ENCODE measurements at places on chromosomes 13 and 19.

DNA sequence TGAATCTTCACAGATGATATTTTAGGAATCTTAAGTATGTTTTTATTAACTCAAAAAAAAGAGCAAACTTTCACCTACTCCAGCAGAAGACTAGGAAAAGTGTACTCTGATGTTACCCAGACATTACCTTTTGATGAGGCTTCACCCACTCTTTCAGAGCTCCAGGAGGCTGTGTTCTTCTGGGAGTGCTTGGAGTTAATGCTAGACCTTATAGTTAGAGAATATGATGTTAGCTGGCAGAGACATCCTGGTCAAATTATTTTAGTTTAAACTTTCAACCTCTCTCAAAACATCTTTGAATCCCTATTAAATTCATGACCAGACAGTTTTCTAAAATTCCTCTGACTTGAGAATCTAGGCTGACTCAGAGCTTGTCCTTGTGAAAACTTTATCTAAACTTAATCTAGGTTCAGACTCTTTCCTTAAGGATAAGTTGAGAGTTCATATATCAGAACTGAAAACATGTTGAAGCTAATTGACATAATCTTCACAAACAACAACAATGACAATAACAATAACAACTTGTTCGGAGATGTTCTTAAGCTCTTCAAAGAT lies 82.8 kb downstream of the ITGBL1 start:
- DNase-seq, result no peak

DNA sequence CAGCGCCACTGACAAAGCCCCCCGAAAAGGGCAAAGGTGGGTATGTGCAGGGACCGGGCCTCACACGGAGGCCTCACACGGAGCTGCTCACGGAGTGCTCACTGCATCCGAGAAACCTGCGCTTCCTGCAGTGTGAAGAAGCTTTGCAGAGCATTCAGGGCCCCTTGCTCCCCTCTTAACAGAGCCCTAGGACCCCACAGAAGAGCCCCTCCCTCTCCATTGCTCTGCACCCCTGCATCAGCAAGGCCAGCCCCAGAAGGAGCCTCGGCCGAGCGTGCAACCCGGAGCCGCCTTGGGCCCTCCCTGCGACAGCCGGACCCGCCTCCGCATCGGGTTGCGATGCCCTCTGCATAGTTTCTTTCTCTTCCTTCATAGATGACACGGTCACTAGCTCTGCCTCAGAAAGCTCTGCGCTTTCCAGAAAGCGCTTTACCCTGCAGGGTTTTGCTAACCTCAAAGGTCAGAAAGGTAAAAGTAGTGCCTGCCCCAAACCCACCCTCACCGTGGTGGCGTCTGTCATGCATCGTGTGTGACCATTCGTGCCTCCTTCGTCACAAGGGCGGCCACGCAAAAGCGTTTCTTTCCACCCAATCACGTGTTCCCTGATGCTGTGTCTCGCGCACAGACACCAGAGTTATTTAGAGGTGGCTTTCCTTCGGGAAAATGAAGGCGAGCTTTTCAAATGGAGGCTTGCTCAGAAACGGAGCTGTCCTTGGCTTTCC lies 15.7 kb upstream of the F7 start:
- no peak for DNase-seq

DNA sequence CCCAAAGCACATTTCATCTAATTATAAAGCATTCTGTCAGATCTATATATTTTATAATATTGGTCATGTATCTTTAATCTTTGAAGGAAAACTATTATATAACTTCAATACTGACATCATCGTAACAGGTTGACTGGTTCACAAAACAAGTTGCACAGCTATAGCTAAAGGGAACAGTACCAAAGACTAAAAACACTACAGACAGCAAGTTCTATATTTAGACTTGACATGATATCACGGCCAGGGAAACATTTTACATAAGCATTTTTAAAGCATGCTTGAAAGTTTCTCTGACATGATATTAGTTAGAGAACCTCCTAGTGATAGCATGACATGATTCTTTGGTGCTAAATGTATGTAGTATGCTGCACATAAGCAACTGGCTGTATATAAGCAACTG lies 182.5 kb downstream of the NDFIP2 start:
- DNase-seq, result no peak

- DNase-seq, result no peak
These were observed 20.6 kb downstream of the HCN2 start for GRCh38 chr19:610071-610800.

DNA sequence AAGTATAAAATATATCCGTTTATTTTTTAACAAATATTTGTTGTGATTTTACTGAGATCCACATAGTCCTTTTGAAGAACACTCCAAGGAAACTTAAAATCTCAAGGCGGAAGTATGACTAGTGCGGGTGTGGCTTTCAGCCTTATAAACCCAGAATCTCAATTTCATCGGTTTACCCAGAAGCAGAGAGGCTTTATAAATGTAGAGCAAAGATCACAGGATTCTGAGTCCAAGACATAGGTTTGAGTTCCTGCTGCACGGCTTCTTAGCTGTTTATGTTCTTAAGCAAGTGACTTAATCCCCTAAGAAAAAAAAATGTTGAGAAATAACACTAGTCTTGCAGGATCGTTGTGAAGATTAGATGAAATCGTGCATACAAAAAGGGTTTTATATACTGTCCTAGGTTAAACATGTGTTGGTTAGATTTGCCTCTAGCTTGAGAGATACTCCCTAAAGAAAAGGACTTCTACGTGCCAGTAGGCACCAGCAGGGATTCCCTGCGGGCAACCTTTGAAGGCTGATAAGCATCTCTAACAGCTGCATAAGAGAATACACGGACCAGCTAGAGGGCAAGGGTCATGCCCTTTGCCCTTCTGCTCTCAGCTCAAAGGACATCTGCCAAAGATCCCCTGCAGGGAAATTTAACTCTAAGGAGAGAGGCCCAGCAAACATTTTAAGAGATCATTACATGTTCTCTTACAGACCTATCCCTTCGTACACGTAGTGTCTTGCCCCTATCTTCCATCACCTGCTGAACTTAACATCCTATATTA lies 130.4 kb upstream of the MIR17HG start:
- no peak for DNase-seq

- peak; percentile 67 for DNase-seq
These were observed 27.2 kb downstream of the PBX4 start for GRCh38 chr19:19591133-19591825.

DNA sequence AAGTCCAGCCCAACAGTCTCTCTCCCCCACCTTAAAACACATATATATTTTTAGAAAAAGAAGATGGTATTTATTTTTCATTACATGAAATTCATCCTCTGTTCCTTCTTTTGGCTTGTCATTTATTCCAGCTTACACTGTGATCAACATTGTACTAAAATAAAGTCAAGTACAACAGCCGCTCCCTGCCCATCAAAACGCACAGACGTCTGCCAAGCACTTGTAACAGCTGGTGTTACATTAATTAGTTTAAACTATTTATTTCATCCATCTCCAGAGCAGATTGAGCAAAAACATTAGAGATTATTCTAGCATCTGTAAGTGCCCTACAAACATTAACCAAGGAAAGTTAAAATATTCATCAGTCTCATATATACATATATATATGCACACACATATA lies 350.5 kb downstream of the DACH1 start:
- DNase-seq, result no peak

- no peak for DNase-seq
These were observed 67.9 kb upstream of the ZNF724 start for GRCh38 chr19:23318143-23318542.

DNA sequence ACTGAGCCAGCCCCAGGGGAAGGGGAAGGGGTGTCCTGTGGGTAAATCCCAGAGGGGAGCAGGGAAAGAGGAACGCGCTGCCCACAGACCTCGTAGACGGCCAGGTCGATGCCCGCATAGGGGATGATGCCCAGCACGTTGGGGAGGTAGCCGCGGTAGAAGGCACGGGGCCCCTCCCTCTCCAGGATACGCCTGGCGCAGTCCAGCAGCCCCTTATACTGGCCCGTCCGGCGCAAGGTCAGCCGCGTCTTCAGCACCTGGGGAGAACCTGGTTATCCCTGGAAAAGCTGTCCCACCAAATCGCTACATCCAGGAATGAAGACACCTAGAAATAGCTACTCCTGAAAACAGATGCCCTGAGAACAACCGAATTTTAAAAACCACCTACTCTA lies 7.4 kb downstream of the SLC25A23 start:
- no peak for DNase-seq

DNA sequence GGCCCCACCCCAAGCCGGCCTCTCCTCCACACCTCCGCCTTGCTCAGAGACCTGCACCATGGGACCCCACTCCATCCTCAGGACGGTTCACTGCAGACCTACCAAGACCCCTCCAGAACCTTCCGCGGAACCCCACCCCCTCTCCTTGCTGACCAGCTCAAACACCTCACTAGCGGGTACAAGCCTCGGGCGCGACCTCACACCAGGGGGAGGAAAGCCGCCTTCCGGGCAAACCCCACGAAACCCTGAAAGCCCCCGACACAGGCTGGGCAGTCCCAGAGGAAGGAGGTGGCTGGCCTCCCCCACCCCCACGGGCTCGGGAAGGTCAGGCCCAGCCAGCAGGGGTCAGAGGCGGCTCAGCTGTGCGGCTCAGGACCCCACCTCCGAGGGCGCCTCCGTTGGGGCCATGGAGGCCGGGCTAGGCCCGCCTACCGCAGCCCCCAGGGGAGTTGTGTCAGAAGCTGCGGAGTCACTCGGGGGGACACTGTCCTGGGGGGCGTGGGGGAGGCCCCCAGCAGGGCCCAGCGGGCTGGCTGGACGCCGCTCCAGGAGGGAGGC lies 9.8 kb downstream of the GRIN3B start:
- DNase-seq, result no peak

DNA sequence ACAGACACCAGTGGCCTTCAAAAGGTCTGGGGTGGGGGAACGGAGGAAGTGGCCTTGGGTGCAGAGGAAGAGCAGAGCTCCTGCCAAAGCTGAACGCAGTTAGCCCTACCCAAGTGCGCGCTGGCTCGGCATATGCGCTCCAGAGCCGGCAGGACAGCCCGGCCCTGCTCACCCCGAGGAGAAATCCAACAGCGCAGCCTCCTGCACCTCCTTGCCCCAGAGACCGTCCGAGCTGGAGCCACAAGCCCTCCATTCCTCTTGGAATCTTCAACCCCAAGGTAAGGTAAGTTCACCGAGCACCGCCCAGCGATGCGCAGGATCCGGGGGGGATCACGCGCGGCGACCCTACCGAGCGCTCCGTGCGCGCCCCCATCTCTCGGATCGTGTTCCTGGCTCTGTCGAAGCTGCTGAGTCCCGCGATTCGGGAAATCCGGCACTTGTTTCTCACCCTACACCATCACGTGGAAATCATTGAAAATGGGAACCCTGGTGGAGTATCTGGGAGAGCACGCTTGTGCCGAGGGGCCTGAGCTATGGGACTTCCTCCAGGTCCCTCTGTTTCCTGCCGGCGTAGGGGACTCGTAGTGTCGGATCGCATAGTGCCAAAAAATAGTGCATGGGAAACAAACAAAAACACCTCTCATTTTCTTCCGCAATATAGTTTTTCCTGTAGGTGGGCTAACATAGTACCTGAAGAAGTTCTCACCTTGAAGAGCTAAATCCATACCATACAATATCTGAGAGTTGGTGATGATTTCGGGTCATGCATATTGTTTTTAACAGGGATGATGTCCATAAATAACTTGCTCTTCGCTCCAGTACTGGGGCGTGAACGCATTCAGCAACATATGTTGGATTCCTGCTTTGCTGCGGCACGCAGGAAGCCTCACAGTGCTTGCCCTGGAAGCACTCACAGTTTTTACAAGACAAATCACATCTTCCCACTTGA lies 9.3 kb downstream of the PDX1 start:
- no peak for DNase-seq

DNA sequence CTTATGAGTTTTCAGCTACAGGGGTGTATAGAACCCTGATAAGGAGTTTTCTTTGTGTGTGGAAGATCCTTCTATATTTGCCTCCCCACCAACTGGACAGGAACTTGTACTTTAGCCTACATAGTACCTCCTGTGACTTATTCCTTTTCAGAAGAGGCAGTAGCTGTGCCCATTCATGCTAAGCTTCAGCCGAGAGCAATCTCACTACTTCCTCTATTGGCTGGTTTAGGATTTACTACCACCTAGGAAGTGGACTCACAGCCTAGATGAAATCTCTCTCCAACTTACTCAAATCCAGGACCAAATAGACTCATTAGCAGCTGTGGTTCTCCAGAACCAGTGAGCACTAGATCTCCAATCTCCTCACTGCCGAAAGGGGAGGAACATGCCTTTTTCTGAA lies 2.3 kb upstream of the REX1BD start:
- DNase-seq, result no peak

DNA sequence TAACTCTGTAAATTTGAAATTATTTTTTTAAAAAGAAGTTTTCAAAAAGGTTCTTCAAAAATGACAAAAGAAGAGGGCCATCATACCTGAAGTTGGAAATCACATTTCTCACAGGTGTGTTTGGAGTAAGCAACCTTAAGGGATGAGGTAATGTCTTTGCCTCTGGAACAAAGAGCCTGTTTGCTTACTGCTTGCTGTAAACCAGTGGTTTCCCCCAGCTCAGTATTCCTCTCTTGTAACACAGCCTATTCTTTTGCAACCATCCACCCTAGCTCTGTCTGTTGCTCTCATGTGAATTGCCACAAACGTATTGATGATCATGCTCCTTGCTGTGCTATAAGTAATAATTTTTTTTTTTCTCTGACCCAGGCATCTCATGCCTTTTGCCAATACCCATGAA lies 38.1 kb downstream of the UCHL3 start:
- no peak for DNase-seq

- DNase-seq, result no peak
These were observed 14.2 kb upstream of the RNF6 start for GRCh38 chr13:26236296-26236695.

- DNase-seq, result no peak
These were observed 6.2 kb downstream of the CPAMD8 start for GRCh38 chr19:17020385-17020784.

DNA sequence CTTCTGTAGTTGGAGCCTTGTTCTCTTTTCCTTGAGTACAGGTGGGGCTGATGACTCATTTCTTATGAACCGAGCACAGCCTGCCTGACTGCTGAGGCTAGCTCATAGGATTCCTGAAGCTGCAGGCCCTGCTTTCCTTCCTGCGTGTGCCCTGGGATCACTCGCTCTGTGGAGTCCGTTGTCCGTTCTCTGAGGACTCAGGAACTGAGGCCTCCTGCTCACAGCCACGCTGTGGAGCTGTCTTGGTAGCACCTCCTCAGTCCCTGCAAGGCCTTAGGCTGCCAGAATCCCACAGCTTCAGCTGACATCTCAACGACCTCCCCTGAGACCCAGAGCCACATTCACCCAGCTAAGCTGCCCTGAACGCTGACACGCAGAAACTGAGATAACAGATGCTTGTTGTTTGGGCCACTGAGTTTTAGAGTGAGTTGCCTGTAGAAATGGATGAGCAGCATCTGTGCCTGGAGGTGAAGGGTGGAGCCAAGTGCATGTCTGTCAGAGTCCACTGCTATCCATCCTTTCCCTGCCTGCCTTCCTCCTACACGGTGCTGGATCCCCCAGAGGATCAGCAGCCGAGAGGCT lies 72.9 kb downstream of the ARHGEF7 start:
- no peak for DNase-seq

GRCh38 chr13:33612641-33613638 lies 205.0 kb upstream of the RFC3 start:
- DNase-seq, result no peak

GRCh38 chr13:31686670-31687425 lies 52.5 kb upstream of the RXFP2 start:
- no peak for DNase-seq

- peak; percentile 33 for DNase-seq
These were observed 207.4 kb upstream of the RFC3 start for GRCh38 chr13:33610438-33611120.

GRCh38 chr19:4814625-4815425 lies 16.7 kb downstream of the TICAM1 start:
- DNase-seq, result no peak
